ENCODE measurements at places on chromosomes 1 and 21.

DNA sequence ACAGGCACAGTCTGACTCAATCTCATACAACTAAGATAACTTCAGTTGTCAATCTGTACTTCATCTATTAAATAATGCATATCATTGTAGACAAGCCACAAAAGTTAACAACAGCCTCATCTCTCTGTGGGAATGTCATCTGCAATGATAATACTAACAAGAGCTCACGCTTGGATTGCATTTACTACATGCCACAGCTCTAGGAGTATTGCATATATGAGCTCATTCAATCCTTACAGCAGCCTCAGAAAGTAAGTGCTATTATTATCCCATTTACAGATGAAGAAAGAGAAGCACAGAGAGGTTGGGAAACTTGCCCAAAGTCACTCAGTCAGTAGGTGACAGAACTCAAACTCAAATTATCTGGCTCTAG, 105.7 kb upstream of the GUCA2B start:
- DNase-seq = no peak
- no peak overlapping the region for H3K4me3 ChIP-seq
- H3K36me3 ChIP-seq = no peaks in the 10 kb centered on the region
- H3K27ac ChIP-seq = no peak overlapping the region

DNA sequence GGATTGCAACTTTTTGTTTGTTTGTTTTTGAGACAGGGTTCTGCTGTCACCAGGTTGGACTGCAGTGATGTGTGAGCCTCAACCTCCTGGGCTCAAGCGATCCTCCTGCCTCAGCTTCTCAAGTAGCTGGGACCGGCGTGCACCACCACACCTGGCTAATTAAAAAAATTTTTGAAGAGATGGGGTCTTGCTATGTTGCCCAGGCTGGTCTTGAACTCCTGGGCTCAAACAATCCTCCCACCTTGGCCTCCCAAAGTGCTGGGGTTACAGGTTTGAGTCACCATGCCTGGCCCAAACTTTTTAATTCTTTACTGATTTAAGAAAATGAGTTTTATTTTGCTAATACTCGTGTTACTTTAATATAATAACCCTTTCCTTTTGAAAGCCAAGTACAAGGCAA, 31.5 kb upstream of the SERPINC1 start:
- H3K4me3 ChIP-seq = no peak overlapping the region
- no peaks in the 10 kb centered on the region for H3K4me1 ChIP-seq
- DNase-seq = no peak
- H3K27ac ChIP-seq = no peak overlapping the region
- H3K36me3 ChIP-seq = peaks cover 49% of the 10 kb centered on the region
- H3K27me3 ChIP-seq = no peaks in the 10 kb centered on the region

GRCh38 chr1:232754930-232755329, 50.3 kb upstream of the MAP10 start:
- no peak overlapping the region for H3K4me3 ChIP-seq
- no peaks in the 10 kb centered on the region for H3K27me3 ChIP-seq
- H3K27ac ChIP-seq = no peak overlapping the region
- DNase-seq = no peak

- no peak for DNase-seq
- H3K27ac ChIP-seq = no peak overlapping the region
- no peaks in the 10 kb centered on the region for H3K4me1 ChIP-seq
- no peak overlapping the region for H3K4me3 ChIP-seq
- H3K27me3 ChIP-seq = no peaks in the 10 kb centered on the region
- no peaks in the 10 kb centered on the region for H3K36me3 ChIP-seq
Measured at GRCh38 chr21:31117128-31117916, 79.0 kb upstream of the KRTAP19-8 start.

DNA sequence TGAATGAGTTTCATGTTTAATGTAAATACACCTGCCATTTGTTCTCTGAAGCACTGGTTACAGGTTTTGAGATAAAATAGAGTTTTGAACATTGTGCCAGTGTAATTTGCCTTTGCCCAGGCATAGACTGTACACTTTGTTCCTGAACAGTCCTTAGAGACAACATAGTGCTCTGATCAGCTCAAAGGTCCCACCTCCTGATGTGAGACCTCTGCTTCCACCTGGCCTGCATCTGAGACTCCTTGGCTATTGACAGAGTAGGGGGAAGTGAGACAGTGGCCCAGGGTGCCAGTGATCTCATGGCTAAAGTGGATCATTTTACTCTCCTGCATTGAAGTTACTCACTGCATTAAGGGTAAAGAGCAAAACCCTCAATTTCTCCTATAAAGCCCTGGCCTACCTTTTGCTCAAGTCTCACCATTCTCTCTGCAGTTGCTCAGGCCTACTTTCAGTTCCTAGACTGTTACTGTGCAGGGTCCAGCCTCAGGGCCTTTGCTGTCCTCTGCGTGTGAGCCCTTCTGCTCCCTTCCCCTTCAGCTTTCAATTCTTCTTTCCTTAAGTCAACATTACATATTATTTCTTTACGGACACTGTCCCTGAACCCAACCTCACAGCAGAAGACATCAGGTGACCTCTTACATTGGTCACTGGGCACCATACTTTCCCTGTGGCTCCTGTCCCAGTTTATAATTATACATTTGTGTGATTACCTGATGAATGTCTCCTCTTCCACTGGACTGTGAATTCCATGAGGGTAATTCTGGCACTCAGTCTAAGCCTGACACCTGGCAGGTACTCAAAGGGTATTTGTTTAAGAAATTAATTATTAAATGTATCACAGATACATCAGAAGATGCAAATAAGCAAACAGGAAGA, 142.9 kb downstream of the ROR1 start:
- H3K27ac ChIP-seq = no peak overlapping the region
- no peaks in the 10 kb centered on the region for H3K27me3 ChIP-seq
- no peaks in the 10 kb centered on the region for H3K36me3 ChIP-seq
- no peak for DNase-seq
- H3K4me1 ChIP-seq = no peaks in the 10 kb centered on the region

DNA sequence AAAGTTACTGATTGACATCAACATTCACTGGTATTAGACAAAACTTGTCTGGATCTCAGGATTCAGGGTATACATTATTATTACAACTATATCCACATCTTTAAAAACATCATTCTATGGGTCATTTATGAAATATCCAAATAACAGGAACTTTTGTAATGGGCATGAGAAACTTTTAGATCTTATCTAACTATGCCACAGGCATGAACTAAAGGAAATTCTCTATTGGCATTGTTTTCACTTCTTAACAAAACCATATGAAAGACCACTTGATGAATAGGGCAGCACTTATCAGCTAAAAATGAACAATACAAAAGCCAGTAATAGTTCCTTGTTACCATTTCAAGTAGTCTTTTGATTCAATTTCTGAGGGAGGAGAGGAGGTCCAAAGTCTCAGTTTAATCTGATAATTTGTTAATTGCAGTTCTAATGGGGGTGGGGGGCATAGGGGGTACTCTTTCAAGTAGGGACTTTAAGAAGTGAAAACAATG, 30.8 kb upstream of the CPLANE2 start:
- H3K27me3 ChIP-seq = no peaks in the 10 kb centered on the region
- H3K36me3 ChIP-seq = no peaks in the 10 kb centered on the region
- H3K4me3 ChIP-seq = no peak overlapping the region
- H3K27ac ChIP-seq = no peak overlapping the region

- H3K4me1 ChIP-seq = no peaks in the 10 kb centered on the region
- no peaks in the 10 kb centered on the region for H3K36me3 ChIP-seq
- no peak overlapping the region for H3K4me3 ChIP-seq
- no peaks in the 10 kb centered on the region for H3K27me3 ChIP-seq
Measured at GRCh38 chr1:231983588-231984193, 357.1 kb downstream of the DISC1 start.

DNA sequence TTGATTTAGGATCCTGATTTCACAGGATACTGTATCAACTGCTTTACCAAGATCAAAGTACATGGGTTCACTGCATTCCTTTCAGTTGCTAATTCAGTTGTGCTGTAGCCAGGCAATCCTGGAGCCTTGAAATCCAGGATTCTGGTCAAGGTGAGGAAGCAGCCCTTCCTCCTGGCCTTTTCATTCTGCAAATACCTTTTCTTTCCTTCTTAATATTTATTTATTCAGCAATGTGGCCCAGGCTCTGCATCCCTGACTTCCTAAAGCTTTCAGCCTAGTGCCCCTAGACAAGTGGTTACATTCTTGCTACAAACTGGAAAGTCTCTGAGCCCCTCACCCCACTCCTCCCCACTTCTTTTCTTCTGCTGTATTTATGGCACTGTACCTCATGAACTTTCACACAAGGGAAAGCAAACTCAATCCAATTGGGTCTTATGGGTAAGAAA, 16.2 kb downstream of the LRRC8D start:
- no peaks in the 10 kb centered on the region for H3K36me3 ChIP-seq
- H3K27ac ChIP-seq = no peak overlapping the region
- peaks cover 18% of the 10 kb centered on the region for H3K4me1 ChIP-seq
- DNase-seq = no peak
- no peaks in the 10 kb centered on the region for H3K27me3 ChIP-seq
- H3K4me3 ChIP-seq = no peak overlapping the region

DNA sequence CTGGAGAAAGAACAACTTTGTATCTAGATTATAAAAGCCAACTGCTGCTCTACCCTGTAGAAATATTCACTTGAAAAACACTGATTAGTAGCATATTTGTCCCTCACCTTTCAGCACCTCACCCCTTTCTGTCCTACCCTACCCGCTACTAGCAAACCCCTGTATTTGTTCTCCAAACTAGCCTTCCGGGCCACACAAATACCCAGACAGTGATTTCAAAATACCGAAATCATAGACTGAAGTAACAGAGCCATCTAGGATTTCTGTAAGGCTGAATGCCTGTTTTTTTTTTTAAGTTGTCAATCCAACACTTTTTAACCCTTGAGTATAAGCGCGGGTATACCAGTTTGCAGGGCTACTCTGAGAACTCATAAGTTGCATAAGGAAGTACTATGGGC, 398 bp upstream of the DPT start:
- H3K36me3 ChIP-seq = no peaks in the 10 kb centered on the region
- peaks cover 12% of the 10 kb centered on the region for H3K4me1 ChIP-seq
- no peaks in the 10 kb centered on the region for H3K27me3 ChIP-seq
- no peak overlapping the region for H3K27ac ChIP-seq
- no peak for DNase-seq

- DNase-seq = no peak
- no peaks in the 10 kb centered on the region for H3K4me1 ChIP-seq
- H3K4me3 ChIP-seq = no peak overlapping the region
- no peak overlapping the region for H3K27ac ChIP-seq
- H3K36me3 ChIP-seq = no peaks in the 10 kb centered on the region
- no peaks in the 10 kb centered on the region for H3K27me3 ChIP-seq
Measured at GRCh38 chr1:214928574-214928973, 154.0 kb upstream of the KCNK2 start.

DNA sequence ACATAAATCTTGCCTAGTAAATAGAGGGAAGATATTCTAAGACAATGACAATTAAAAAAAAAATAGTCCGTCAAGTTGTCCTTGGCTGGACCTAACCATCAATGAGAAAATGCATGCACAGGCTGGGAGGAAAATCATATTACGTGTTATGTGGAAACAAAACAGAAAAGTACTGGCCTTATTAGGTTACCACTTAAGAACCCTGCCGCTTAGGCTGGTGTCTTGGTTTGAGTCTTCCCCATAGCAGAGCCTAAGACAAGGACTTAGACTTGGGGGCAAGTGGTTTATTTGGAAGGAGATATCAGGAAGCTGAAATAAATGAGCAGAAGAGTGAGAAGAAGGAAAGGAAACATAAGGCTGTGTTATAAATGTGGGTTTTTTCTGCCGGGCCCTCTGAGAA, 186.4 kb downstream of the MRPL39 start:
- no peaks in the 10 kb centered on the region for H3K36me3 ChIP-seq
- peaks cover 18% of the 10 kb centered on the region for H3K4me1 ChIP-seq
- H3K4me3 ChIP-seq = no peak overlapping the region

GRCh38 chr1:156508205-156508954, 7.8 kb upstream of the MEF2D start:
- H3K27me3 ChIP-seq = no peaks in the 10 kb centered on the region
- peaks cover 37% of the 10 kb centered on the region for H3K4me1 ChIP-seq
- no peaks in the 10 kb centered on the region for H3K36me3 ChIP-seq
- peak; percentile 41 for DNase-seq

- no peak overlapping the region for H3K27ac ChIP-seq
- no peak for DNase-seq
- no peaks in the 10 kb centered on the region for H3K27me3 ChIP-seq
- H3K4me1 ChIP-seq = peaks cover 18% of the 10 kb centered on the region
- H3K4me3 ChIP-seq = no peak overlapping the region
Measured at GRCh38 chr1:243508303-243508713, 252.5 kb downstream of the SDCCAG8 start.

GRCh38 chr1:110487726-110488125, 31.2 kb downstream of the KCNA10 start:
- H3K4me1 ChIP-seq = no peaks in the 10 kb centered on the region
- no peak overlapping the region for H3K27ac ChIP-seq
- DNase-seq = no peak
- H3K36me3 ChIP-seq = no peaks in the 10 kb centered on the region

DNA sequence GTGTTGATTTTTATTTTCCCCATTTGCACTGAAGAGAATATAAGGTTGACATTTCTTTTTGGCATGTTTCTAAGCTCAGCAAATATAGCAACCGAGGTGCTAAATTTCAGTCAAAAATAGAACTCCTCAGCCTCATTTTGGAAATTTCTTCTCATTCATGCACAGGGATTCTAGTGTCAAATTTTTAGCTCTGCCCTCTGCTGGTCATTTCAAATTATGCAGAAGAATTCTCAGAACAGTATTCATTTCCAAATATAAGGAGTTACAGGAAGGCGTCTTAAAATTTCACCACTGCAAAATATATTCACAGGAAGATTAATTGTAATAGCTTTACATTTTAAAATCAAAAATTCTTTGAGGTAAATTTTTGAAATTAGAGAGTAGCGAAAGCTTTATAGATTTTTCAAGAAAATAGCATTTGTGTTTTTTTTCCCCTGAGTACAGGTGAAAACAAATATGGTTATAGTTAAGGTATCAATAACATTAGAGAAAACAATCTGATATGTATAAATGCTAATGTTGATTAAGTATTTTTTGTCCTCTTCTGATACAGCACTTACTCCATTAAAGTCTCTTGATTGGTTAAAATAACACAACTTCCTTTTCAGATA, 57.9 kb downstream of the FMN2 start:
- H3K27ac ChIP-seq = no peak overlapping the region
- no peaks in the 10 kb centered on the region for H3K27me3 ChIP-seq

DNA sequence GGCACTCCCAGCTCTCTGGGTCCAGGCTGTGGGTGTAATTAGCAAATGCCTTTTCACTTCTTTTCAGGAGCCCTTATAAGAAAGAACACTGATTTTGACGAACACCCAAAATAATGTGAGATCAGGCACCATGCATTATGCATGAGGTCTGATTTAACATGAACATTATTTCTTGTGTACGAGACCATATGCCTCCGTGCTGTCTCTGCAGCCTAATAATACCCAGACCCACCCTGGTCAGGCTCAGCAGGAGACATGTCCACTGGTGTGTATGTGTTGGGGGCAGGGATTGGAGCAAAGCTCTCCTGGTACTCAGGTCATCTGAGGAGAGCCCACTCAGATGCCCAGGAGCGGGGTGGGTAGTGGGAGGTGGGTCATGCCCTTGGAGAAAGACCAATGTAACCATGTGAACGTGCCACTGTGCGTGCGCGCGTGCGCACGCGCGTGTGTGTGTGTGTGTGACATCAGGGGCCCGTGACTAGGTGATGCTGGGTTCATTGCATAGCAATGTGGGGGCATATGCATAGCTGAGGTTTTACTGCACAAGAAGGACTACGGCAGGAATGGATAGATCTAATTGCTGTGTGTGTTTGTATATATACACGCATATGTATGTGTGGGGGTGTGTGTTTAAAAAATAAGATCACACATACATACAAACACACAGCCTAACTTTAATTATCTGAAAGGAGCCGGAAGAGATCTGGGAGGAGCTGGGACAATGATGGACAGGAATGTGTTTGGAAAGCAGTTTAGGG, 7.1 kb downstream of the POU3F1 start:
- no peaks in the 10 kb centered on the region for H3K36me3 ChIP-seq
- H3K27ac ChIP-seq = no peak overlapping the region
- no peaks in the 10 kb centered on the region for H3K27me3 ChIP-seq
- H3K4me1 ChIP-seq = peaks cover 11% of the 10 kb centered on the region
